ENCODE measurements at places on chromosomes 4 and X.

DNA sequence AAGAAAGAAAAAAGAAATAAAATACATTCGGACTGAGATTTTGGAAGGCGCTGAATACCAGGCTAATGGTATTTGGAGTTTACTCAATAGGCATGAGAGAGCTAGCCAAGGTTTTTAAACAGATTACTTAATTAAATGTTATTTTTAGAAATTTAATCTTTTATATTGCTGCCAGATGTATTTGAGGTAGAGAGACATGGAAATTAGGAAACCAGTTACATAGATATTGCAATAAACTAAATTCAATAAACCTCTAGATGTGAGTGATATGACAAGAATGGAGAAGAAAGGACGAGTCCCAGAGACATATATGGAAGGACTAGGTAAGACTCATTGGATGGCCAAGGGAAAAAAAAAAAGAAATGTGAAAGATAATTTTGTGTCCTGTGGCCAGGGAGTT, 38.5 kb upstream of the IL13RA1 start:
- DNase-seq = no peak

GRCh38 chrX:72382202-72382595, 76.5 kb upstream of the CITED1 start:
- DNase-seq = no peak

DNA sequence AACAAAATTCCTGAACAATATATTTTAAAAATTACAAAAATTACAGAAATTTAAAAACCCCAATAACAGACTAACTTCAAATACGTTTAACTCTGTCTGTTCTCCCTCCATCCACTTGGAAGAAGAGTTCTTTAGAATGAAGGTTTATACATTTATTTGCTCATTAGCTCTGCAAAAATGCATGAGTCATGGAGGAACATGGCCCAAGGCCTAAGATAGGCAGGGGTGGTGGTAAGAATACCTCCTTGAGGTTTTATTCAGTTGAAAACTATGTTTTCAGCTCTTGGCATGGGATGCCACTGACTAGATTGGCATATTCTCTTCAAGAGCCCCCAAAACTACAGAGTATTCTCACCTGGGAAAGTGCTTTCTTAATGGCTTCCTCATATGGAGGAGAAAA, 8.8 kb upstream of the LRRC66 start:
- DNase-seq = no peak

- no peak for DNase-seq
Measured at GRCh38 chrX:44068043-44068442, 94.9 kb upstream of the NDP start.

- DNase-seq = no peak
Measured at GRCh38 chr4:3441501-3442459, at the start of gene HGFAC. Gene HGFAC (plus strand): TSS chr4:3441968. CDS start chr4:3442002, 34 bp downstream.

All from GM12891 (cell line).